ENCODE measurements at places on chromosomes 2 and 18.

- DNase-seq = no peak
These were observed 27.1 kb downstream of the SLC38A11 start for GRCh38 chr2:164928101-164928673.

DNA sequence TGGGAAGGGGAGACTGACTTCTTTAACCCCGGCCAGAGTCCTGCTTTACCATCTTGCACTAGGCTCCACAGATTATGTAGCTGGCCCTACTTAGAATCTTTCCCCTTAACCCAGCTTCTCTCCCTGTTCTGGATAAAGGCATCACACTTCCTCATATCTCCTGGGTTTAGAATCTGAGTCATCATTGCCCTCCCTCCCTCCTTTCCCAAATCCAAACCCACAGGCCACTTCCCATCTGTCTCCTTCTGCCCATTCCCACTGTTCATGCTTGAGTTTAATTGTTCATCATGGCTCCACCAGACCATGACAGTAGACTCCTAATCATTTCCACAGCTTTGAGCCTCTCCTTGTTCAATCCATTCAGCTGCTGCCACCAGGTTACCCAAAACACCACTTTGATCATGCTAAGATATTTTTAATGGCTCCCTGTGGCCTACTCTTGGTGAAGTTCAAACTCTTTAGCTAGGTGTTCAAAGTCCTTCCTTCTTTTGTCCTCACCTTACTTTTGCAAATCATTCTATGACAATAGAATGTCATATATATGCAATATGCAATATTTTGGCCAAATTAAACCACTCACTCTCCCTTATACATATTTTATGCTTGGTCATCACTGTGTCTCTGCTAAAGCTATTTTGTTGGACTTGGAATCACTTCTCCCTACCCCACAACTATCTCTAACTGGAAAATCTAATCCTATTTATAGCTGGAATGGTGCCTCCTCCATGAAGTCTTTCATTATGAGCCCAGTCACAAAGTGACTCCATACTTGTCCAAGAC is 5.5 kb downstream of the PDE11A start:
- peak; percentile 85 for DNase-seq

- DNase-seq = no peak
These were observed 20.8 kb upstream of the MBP start for GRCh38 chr18:77153404-77153803.

GRCh38 chr18:6730416-6731221 is 1.1 kb downstream of the ARHGAP28 start:
- no peak for DNase-seq

- DNase-seq = no peak
These were observed 34.8 kb downstream of the USP34 start for GRCh38 chr2:61436092-61436491.

- peak; percentile 10 for DNase-seq
These were observed 367 bp downstream of the TGFA start for GRCh38 chr2:70553334-70553583.

GRCh38 chr2:133886735-133887675 is 318.7 kb upstream of the NCKAP5 start:
- DNase-seq = peak; percentile 49

DNA sequence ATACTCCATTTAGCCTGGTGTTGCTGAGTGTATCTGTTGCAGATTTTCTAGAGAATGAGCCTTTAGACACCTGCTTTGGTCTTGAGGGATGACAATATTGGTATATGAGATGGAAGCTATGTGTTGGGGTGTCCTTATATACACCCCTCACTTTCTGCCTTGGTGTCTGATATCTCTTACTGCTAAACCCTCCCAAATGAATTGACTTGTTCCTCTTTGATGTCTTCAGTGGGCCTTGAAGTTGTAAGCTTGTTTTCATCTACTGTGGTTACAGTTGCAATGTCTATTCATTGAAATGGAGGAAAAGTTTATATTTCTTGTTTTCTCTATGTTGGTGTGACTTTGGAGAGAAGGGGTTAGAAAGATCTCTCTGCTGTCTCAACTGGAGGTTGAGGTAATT is 18.9 kb downstream of the RAB10 start:
- DNase-seq = no peak

DNA sequence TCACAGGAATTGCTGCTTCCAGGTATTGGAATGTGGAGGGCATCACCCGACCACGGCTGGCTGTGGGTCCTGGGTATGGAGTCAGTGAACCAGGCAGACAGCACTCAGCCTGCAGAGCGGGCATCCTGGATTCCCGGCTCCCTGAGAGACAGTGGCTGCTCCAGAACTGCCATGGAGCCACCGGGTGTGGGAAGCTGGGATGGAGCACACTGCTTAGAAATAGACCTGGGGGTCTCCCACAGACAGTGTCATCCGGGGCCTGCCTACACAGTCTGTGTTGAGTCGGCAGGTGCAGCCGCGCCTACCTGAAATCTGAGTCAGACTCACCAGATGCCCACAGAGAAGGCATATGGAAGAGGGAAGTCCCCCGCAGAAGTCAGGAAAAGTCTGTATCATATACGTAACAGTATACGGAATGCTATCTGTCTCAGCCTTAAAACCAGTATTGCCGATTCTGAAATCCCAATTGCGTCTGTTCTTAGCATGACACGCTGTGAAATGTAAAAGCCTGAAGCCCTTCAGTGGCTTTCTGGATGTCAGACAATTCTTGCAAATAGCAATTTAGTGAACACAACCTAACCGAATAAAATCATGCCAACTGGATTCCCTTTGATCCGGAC is 509.7 kb upstream of the MYT1L start:
- no peak for DNase-seq

GRCh38 chr2:64697297-64698176 is 43.8 kb upstream of the SERTAD2 start:
- DNase-seq = no peak

- DNase-seq = no peak
These were observed 10.7 kb downstream of the GPR17 start for GRCh38 chr2:127656569-127657231.

GRCh38 chr2:25426326-25426725 is 84.6 kb upstream of the DNMT3A start:
- DNase-seq = no peak

DNA sequence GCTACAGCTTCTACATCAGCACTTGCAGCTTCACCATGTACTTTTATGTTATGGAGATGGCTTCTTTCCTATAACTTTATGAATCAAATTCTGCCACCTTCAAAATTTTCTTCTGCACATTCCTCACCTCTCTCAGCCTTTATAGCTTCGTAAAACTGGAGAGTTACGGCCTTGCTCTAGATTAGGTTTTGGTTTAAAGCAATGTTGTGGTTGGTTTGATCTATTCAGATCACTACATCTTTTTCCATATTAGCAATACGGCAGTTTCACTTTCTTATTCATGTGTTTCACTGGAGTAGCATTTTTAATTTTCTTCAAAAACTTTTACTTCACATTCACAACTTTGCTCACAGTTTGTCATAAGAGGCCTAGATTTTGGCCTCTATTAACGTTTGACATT is 242.9 kb upstream of the GYPC start:
- DNase-seq = no peak

- DNase-seq = no peak
These were observed 350.7 kb upstream of the SPHKAP start for GRCh38 chr2:228532233-228532632.

- no peak for DNase-seq
These were observed 4.7 kb upstream of the SATB2 start for GRCh38 chr2:199462347-199462955.

- no peak for DNase-seq
These were observed 40.7 kb downstream of the IL1R2 start for GRCh38 chr2:102032368-102033030.

- DNase-seq = no peak
These were observed 131.0 kb downstream of the NFATC1 start for GRCh38 chr18:79526468-79527460.

- DNase-seq = no peak
These were observed 46.4 kb downstream of the TCF4 start for GRCh38 chr18:55541571-55541970.

GRCh38 chr18:60372132-60372531 is 443 bp downstream of the MC4R start:
- no peak for DNase-seq

GRCh38 chr2:76464310-76464709 is 753.6 kb upstream of the GCFC2 start:
- no peak for DNase-seq

DNA sequence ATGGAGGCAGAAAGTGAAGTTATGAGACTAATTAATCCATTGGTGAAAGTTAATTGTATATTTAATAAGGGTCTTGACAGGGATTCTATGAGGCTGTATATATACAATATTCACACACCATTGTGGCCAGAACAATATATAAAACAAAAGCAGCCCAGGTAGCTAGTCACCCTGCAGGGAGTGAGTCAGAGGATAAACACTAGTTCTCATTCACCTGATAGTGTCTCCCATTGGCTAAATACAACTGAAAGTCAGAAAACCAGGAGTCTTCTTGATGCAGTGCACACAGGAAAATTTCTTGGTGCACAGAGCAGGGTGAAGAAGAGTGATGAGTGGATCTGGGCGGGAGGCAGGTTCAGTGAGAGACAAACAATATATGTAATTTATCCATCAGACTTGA is 465.2 kb downstream of the ERBB4 start:
- no peak for DNase-seq

GRCh38 chr2:239129147-239129920 is 271.5 kb downstream of the HDAC4 start:
- DNase-seq = no peak

- no peak for DNase-seq
These were observed 93.0 kb downstream of the NRP2 start for GRCh38 chr2:205775097-205775877.

DNA sequence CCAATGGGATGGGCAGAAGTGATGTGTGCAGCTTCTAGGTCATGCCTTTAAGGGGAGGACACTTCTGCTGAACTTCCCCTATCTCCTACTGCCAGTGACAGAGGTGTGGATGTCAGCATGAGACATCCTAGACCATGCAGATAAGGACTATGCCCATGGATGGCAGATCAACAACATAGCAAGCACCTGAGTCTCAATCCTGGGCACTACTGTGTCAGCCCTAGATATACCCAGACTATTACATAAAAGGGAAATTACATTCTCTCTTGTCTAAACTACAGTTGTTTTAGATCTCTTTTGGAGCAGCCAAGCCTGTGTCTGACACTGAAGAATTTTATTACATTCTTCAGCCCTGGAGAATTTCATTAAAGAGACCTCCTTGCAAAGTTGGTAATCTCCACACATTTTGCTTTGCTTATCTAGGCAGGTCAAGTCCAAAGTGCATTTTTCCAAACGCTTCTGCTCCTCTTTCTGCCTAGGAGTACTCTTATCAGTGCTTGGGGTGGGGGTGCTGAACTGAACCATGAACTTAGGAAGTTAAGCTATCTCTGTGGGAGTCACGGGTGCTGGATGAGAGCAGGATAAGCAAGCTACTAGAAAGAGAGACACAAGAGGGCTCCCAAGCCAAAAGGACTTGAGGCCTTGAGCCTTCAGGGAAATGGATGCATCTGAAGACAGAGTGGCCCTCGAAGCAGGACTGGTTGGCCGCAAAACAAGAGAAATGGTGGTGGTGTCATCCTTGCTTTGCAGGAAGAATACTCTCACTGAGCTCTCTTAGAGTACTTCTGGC is 95.2 kb upstream of the SPRED2 start:
- DNase-seq = no peak

- DNase-seq = no peak
These were observed 46.2 kb downstream of the EMILIN2 start for GRCh38 chr18:2893056-2893455.

DNA sequence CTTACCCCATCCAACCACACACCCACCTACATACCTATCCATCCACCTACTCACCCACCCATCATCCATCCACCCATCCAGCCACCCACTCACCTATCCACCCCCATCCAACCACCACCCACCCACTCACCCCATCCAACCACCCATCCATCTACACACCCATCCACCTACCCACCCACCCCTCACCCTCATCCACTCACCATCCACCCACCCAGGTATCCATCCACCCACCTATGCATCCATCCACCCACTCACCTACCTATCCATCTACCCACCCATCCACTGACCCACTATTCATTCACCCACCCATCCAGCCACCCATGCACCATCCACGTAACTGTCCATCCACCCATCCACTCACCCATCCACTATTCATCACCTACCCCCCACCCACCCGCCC is 194.8 kb downstream of the EIPR1 start:
- no peak for DNase-seq

- DNase-seq = no peak
These were observed 51.7 kb upstream of the SATB2 start for GRCh38 chr2:199509403-199509802.

GRCh38 chr2:36461039-36461681 is 105.6 kb downstream of the CRIM1 start:
- no peak for DNase-seq

GRCh38 chr2:198054299-198054698 is 249.9 kb downstream of the PLCL1 start:
- DNase-seq = no peak

DNA sequence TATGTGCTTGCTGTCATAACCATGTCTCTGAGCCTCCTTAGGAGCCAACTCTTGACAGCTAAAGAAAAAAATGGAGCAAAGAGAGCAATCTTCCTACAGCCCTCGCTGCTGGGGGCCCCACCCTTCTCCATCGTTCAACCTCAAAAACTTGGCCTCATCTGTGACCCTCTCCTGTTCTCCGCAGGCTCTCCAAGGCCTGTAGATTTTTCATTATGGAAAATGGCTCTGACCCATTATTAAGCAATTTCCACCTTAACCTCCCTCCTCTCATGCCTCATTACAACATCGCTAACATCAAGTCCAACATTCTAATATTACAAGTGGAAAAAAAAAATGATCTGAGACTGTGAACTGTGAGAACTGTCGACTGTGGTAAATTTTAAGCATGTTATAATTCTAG is 98.7 kb downstream of the SLC8A1 start:
- DNase-seq = no peak

GRCh38 chr2:239926587-239927232 is 98.4 kb downstream of the NDUFA10 start:
- no peak for DNase-seq

- no peak for DNase-seq
These were observed 107.3 kb downstream of the MTCL1 start for GRCh38 chr18:8812631-8813030.

DNA sequence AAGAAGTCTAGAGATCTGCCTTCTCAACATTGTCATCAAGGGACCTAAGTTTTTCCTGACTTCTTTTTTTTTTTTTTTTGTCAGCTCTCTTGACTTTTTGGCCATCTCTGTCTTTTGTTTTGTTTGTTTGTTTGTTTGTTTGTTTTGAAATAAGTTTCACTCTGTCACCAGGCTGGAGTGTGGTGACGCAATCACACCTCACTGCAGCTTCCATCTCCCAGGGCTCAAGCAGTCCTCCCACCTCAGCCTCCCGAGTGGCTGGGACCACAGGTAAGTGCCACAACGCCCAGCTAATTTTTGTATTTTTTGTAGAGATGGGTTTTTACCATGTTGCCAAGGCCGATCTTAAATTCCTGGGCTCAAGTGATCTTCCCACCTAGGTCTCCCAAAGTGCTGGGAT is 5.6 kb upstream of the PUS10 start:
- DNase-seq = no peak

- DNase-seq = no peak
These were observed 57.7 kb downstream of the BIN1 start for GRCh38 chr2:127048969-127049897.

All from NCI-H2029 (cell line).